ENCODE measurements at places on chromosomes 4 and X.

GRCh38 chr4:16969696-16970135 is 71.3 kb upstream of the LDB2 start:
- ATAC-seq, result no peak

- no peak for ATAC-seq
Observed at GRCh38 chr4:83151651-83152050, 37.1 kb upstream of the PLAC8 start.

- ATAC-seq, result no peak
Observed at GRCh38 chr4:127555106-127555505, 77.7 kb upstream of the INTU start.

DNA sequence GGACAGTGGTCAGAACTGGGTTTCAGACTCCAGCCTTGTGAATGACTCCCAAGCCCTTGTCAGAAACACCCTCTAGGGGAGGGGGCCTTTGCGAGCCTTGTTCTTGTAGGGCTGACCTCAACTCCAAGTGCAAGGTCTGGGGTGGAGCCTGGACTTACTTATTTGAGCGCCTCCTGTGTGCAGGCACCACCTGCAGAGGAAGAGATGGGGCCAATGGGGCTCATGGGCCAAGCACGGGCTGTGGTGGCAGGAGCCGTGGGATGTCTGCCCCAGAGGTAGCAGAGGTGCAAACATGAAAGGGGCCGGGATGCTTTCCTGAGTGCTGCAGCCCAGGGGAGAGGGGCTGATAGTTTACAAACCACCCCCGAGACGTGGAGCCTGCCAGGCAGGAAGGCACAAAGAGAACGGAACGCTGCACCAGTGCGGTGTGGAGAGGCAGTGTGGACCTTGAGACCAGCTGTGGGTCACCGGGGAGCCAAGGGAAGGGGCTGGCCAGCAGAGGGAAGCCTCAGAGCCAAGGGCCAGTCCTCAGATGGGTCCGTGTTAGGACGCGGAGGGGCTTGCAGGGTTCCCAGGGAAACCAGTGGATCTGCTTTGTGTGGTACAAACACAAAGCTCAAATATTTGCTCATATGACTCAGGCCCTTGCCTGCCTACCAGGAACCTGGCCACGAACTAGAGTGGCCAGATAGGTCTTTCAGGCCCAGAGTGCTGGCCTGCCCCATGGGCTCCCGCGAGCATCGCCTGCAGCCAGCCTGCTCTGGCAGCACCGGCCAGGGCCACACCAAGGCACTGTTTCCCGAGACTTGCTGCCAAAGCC is 8.7 kb upstream of the TADA2B start:
- peak; percentile 74 for ATAC-seq

DNA sequence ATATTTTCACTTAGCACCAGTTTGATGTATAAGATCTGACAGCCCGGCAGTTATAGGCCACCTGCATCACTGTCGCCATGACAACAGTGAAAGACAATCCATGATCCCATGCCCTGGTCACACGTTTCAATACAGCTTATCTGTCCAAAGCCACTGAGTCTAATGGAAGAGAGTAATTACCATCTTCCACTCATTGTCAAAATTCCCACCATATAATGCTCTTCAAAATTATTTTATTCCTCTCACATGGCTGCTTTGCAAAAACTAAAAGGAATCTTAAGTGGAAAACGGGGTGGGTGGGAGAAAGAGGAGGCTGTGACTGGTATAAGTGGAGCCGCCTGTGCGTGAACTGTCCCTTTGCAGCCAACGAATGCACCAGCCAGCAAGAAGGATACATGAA is 44.2 kb downstream of the MAML3 start:
- ATAC-seq, result peak; percentile 22

DNA sequence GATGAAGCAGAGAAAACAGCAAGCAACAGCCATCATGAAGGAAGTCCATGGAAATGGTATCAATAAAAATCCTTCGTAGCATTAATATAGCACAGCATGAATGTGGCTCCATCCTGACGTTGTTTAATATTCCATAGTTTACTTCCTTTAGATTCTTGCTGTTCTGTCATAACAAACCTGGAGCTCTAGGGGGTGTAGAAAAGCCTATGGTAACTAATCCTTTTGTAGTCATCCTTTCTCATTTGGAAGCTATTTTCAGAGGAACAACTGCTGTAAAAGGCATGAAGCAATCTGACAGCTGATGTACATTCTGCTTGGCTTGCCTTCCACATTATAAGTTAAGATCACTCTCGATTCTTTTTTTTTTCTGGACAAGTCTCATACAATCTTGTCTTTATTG is 914 bp downstream of the MYOZ2 start:
- peak; percentile 65 for ATAC-seq

DNA sequence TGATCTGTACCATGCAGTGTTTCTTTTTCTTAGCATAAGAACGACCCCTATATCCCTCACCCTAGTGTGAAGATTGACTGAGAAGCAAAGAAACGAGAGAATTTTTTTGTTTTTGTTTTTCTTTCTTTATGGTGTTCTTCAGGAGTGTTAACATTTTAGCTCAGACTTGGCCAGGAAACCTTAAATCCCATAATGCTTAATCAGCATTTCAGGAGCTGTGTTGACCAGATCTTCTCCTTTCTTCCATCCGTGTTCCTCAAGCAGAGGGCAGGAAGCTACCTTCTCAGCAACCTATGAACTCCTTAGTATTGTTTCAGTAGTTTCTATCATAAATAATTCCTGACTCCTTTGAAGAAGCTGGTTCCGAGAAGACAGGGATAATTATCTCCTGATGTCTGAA is 1501.5 kb downstream of the STIM2 start:
- ATAC-seq, result no peak

GRCh38 chr4:79334783-79335182 is 8.9 kb upstream of the NAA11 start:
- ATAC-seq, result no peak

GRCh38 chr4:20217521-20217920 is 34.2 kb upstream of the SLIT2 start:
- ATAC-seq, result no peak

GRCh38 chr4:162847945-162848549 is 318.6 kb downstream of the NAF1 start:
- no peak for ATAC-seq

DNA sequence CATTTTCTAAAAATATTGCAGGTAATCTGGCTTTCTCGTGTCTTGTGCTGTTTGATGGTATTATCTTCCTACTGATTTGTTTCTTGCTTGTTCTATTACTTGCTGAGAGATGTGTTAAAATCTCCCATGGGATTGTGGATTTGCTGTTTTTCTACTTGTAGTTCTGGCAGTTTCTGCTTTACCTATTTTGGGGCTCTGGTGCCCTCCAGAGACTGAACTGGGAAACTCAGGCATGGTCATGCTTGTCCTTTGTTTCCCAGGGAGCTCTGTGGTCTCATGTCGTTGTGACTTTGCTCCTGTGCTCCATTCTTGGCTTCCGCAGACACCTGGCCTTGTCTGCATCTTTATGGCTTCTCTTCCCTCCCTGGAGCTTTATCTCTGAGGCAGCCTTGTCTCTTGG is 39.5 kb downstream of the NSD2 start:
- ATAC-seq, result peak; percentile 88

All from SK-N-SH treated with all-trans-retinoic acid at 6 μM for 48 hours (cell line).